ENCODE measurements at places on chromosomes 5 and 9.

DNA sequence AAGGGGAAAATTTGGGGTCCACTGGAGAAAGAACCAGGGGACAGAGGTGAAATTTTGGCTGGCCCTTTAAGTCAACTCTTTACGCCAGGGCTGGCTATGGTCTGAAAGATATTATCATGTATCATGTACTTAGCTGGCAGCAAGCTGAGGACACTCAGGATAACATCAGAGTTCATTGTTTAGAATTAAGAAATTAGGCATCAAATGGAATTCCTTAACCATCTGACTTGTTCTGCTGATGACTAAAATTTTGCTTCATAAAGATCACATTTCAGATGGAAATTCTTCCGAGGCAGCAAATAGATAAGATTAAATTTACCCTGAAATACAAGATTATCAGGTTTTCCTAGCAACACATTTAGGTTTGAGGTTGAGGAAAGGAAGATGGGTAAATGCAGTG lies 269.4 kb upstream of the KLF9 start:
- no peak for DNase-seq

- no peak for DNase-seq
These were observed 1740.1 kb upstream of the WWC1 start for GRCh38 chr5:166551384-166551783.

DNA sequence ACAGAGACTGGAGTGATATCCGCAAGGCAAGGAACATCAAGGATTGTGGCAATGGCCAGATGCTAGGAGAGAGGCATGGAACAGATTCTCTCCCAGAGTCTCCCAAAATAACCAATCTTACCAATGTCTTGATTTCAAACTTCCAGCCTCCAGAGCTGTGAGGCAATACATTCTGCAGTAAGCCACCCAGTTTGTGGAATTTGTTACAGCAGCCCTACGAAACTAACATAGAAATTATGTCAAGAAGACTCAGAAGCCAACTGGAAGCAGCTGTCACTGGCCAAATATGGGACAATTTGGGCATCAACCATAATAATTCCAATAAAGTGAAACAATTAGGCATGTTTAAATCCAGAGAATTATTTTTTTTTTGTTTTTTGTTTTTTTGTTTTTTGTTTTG lies 271.1 kb downstream of the NDUFS4 start:
- DNase-seq: no peak

GRCh38 chr9:118929287-118929686 lies 439.9 kb downstream of the BRINP1 start:
- no peak for DNase-seq

DNA sequence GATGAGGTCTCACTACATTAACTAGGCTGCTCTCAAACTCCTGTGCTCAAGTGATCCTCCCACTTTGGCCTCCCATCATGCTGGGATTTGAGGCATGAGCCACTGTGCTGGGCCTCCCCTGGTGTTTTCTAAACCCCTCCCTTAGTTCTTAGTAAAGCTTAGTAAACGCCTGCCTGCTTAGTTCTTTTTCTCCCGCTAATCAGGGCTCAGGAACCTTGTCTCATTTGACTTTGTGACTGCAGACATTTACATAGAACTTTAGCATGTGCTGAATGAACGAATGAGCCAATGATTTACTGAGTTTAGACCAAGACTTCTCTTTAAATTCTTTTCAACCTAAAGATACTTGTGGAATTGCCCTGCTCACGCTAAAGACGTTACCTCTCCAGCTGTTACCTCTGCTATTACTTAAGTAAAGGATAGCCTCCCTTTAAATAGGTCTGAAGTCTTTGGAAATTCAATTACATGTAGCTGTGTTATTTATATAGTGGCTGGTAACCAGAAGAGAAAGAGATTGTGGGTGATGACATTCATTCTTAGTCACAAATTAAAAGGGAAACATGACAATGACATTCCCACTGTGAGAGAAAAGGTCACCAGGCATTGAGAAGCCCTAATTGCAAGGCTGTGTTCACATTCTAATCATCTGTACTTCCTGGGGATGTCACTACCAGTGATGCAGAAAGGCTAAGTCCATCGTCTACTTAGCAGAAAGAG lies 18.6 kb upstream of the SUSD1 start:
- DNase-seq: no peak

Data from GM19239 (cell line).